ENCODE measurements at places on chromosomes 11 and 22. TPM values are rescaled to one million over a fixed set of nuclear protein-coding genes. Genes with fewer than 3 reads are reported as not detected.

GRCh38 chr22:38087855-38088254 is 3.9 kb upstream of the SLC16A8 start:
- H3K4me3 ChIP-seq: peak overlapping the region; percentile 9
- peaks cover 20% of the 10 kb centered on the region for H3K4me1 ChIP-seq
- H3K27me3 ChIP-seq: no peaks in the 10 kb centered on the region
- H3K27ac ChIP-seq: peak overlapping the region; percentile 40
- H3K36me3 ChIP-seq: peaks cover 80% of the 10 kb centered on the region

GRCh38 chr11:24734742-24735237 is 237.9 kb downstream of the LUZP2 start:
- no peak overlapping the region for H3K4me3 ChIP-seq
- H3K4me1 ChIP-seq: peaks cover 8% of the 10 kb centered on the region
- H3K36me3 ChIP-seq: no peaks in the 10 kb centered on the region
- H3K27ac ChIP-seq: no peak overlapping the region
- no peak for DNase-seq

The PLEKHB1 gene
- total RNA-seq: 127 TPM

The MMP27 gene
- total RNA-seq: not detected

- no peak overlapping the region for H3K4me3 ChIP-seq
- no peak for DNase-seq
- H3K27me3 ChIP-seq: no peaks in the 10 kb centered on the region
- peaks cover 26% of the 10 kb centered on the region for H3K36me3 ChIP-seq
- H3K4me1 ChIP-seq: peaks cover 7% of the 10 kb centered on the region
- H3K27ac ChIP-seq: no peak overlapping the region
These were observed 53.1 kb downstream of the SPECC1L start for GRCh38 chr22:24323695-24324094.

The SNX19 gene
- 40.5 TPM for total RNA-seq
